GM23338 (cell line): ENCODE measurements at places on chromosomes 16 and 17. TPM values are rescaled to one million over a fixed set of nuclear protein-coding genes. Genes with fewer than 3 reads are reported as not detected.

Gene C1QL1
- 4.3 and 6.8 TPM in 2 replicates for polyA plus RNA-seq

Gene PDILT
- polyA plus RNA-seq: not detected in 2 replicates

Gene SP6
- polyA plus RNA-seq: 0.13 and 0.23 TPM in 2 replicates

Gene NHERF2
- 12.0 and 21.0 TPM in 2 replicates for polyA plus RNA-seq

Gene SEZ6
- polyA plus RNA-seq: 1.0 TPM in 2 replicates

Gene GAST
- not detected in 2 replicates for polyA plus RNA-seq

Gene MYH13
- not detected in 2 replicates for polyA plus RNA-seq

Gene P2RX5
- polyA plus RNA-seq: 7.4 and 7.5 TPM in 2 replicates

Gene XPO6
- polyA plus RNA-seq: 83.9 and 89.8 TPM in 2 replicates

Gene PSMD12
- 130 and 146 TPM in 2 replicates for polyA plus RNA-seq

Gene SLFN12L
- not detected in 2 replicates for polyA plus RNA-seq

Gene DRC3
- polyA plus RNA-seq: 0.42 and 1.1 TPM in 2 replicates

Gene CCDC40
- 6.7 and 7.6 TPM in 2 replicates for polyA plus RNA-seq

Gene FOXL1
- polyA plus RNA-seq: 0.05 TPM in 1 of 2 replicates, not detected in the other

Gene CBLN1
- polyA plus RNA-seq: 1.2 and 2.1 TPM in 2 replicates

Gene CLCN7
- 13.8 and 17.4 TPM in 2 replicates for polyA plus RNA-seq

Gene KSR1
- polyA plus RNA-seq: 7.8 and 8.5 TPM in 2 replicates

Gene CHD9NB
- polyA plus RNA-seq: 1.5 and 1.7 TPM in 2 replicates

Gene SOX9
- polyA plus RNA-seq: 4.4 and 4.8 TPM in 2 replicates

Gene FBRS
- polyA plus RNA-seq: 2.3 and 2.7 TPM in 2 replicates

Gene CCL17
- not detected in 2 replicates for polyA plus RNA-seq

Gene ZNF771
- polyA plus RNA-seq: 10.8 and 12.7 TPM in 2 replicates

Gene TBKBP1
- 2.2 and 2.5 TPM in 2 replicates for polyA plus RNA-seq

Gene ATAD5
- 21.1 and 30.9 TPM in 2 replicates for polyA plus RNA-seq

Gene TBC1D3K
- not detected in 2 replicates for polyA plus RNA-seq

Gene SLC13A2
- not detected in 2 replicates for polyA plus RNA-seq

Gene TK2
- polyA plus RNA-seq: 1.4 and 1.8 TPM in 2 replicates

Gene GJC1
- 32.0 and 34.7 TPM in 2 replicates for polyA plus RNA-seq

Gene OTOP2
- polyA plus RNA-seq: not detected in 2 replicates

Gene TMEM235
- not detected in 2 replicates for polyA plus RNA-seq

Gene CCL8
- polyA plus RNA-seq: not detected in 2 replicates

Gene CLEC18A
- polyA plus RNA-seq: 0.13 and 0.23 TPM in 2 replicates

Gene SRL
- not detected in 2 replicates for polyA plus RNA-seq

Gene PRKCB
- polyA plus RNA-seq: 3.7 and 3.8 TPM in 2 replicates

Gene RASD1
- 3.6 and 3.9 TPM in 2 replicates for polyA plus RNA-seq

Gene OR3A2
- 1.1 and 1.5 TPM in 2 replicates for polyA plus RNA-seq

Gene MYH1
- polyA plus RNA-seq: not detected in 2 replicates

Gene PLEKHG4
- 3.2 and 4.9 TPM in 2 replicates for polyA plus RNA-seq

Gene C1QTNF8
- polyA plus RNA-seq: not detected in 2 replicates

Gene KRT20
- not detected in 2 replicates for polyA plus RNA-seq

Gene POLR2A
- polyA plus RNA-seq: 56.8 and 58.1 TPM in 2 replicates

Gene MT1H
- polyA plus RNA-seq: 425 and 442 TPM in 2 replicates

Gene CIAO2B
- polyA plus RNA-seq: 181 and 189 TPM in 2 replicates

Gene MYADML2
- polyA plus RNA-seq: 0.42 and 0.70 TPM in 2 replicates

Gene SP2
- 10.8 and 12.9 TPM in 2 replicates for polyA plus RNA-seq

Gene NEURL4
- polyA plus RNA-seq: 6.3 and 6.7 TPM in 2 replicates

Gene MRPL27
- 226 and 227 TPM in 2 replicates for polyA plus RNA-seq

Gene RND2
- 18.5 and 20.4 TPM in 2 replicates for polyA plus RNA-seq

Gene PMP22
- 0.94 and 1.2 TPM in 2 replicates for polyA plus RNA-seq

Gene PRR11
- 50.0 and 55.9 TPM in 2 replicates for polyA plus RNA-seq

Gene PLCG2
- polyA plus RNA-seq: 1.4 and 2.4 TPM in 2 replicates

Gene PRR35
- 0.32 and 0.63 TPM in 2 replicates for polyA plus RNA-seq

Gene RHOT2
- 159 and 163 TPM in 2 replicates for polyA plus RNA-seq

Gene TSNAXIP1
- 0.97 and 1.4 TPM in 2 replicates for polyA plus RNA-seq

Gene TMC5
- polyA plus RNA-seq: 4.8 and 7.0 TPM in 2 replicates
